ENCODE measurements at places on chromosomes 13 and 19. TPM values are rescaled to one million over a fixed set of nuclear protein-coding genes. Genes with fewer than 3 reads are reported as not detected.

CA11 gene
- 9.6 TPM for total RNA-seq

GRCh38 chr19:30448386-30449077 lies 76.3 kb downstream of the ZNF536 start:
- DNase-seq, result no peak

PLIN4 gene
- not detected for total RNA-seq

KCNJ14 gene
- total RNA-seq, result 2.5 TPM

GRCh38 chr19:19259741-19260140 lies 13.4 kb downstream of the TM6SF2 start:
- DNase-seq, result no peak

FAM124A gene
- not detected for total RNA-seq

KLK14 gene
- total RNA-seq, result 0.39 TPM

- DNase-seq, result no peak
These were observed 13.6 kb upstream of the ZNF14 start for GRCh38 chr19:19746286-19747213.

SIGLEC14 gene
- 3.3 TPM for total RNA-seq

DNA sequence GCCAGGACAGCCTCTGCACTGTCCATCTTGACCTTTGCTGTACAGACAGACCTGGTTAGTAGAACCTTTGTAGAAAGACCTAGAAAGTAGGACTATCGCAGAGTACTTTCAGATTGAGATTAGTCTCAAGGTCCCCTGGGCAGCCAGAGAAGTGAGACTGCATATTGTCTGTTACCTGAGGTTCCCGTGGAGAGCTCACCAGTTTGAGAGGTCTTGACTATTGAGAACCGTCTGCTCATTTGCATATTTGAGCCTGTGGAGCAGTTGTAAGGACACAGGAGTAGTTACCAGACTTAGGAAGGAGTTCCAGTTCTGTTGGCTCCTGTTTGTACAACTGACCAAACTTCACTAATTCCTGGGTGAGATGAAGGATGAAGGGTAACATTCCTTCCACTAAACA lies 66.2 kb downstream of the SPATA13 start:
- DNase-seq, result no peak

- DNase-seq, result no peak
These were observed 1247.3 kb downstream of the SLITRK1 start for GRCh38 chr13:82634946-82635345.

- no peak for DNase-seq
These were observed 112.1 kb downstream of the DPF1 start for GRCh38 chr19:38111898-38112297.

ERICH6B gene
- total RNA-seq, result not detected

- no peak for DNase-seq
These were observed 1092.3 kb downstream of the EFNB2 start for GRCh38 chr13:105442949-105443699.

PEAK3 gene
- not detected for total RNA-seq

DNA sequence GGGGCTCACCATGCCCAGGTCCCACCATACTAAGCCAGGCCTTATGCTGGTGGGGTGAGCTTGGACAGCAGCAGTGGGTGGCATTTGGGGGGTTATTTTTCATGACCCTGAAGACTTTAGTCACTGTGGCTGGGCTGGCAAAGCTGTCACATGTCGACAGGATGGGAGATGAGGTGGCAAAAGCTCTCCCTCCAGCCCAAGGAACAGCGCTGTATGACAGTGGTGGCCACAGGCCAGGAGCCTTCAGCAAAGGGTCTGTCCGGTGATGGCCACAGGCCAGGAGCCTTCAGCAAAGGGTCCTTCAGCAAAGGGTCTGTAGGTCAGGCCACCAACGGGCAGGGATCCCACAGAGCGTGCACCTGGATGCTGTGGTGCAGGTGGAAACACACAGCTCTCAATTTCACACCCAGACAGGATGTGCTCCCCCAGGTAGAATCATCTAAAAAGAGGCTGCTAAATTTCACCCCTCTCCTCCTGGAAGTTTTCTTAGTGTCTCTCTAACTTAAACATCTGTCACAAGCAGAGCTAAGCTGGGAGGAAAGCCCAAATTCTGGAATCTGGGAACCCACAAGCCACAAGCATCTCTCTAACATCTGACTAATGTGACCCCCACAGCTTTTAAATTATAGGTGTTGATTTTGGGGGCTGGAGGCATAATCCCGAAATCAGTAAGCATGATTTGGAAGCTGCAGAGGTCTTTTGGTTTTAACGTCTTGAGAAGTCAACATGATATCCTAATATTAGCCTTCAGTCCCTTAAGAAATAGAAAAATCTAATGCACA lies 23.0 kb downstream of the COL4A1 start:
- DNase-seq, result no peak

DNA sequence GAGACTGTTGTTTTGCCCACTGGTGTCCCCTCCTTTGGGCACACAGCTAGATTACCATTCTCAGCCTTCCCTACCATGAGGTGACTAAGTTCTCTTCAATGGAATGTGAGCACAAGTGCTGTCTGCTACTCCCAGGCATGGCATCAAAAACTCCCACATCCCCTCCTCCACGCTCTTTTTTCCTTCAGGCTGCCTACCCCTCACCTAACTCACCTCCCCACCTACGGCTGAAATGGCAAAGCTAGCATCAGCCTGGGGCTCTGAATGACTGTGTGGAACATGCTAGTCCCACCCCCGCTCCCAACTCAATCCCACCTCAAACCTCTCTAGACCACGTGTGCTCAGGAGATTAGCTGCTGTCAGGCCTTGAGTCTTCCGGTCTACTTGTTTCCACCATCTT lies 512.2 kb downstream of the DIAPH3 start:
- no peak for DNase-seq

ANKLE1 gene
- 2.0 TPM for total RNA-seq

DNA sequence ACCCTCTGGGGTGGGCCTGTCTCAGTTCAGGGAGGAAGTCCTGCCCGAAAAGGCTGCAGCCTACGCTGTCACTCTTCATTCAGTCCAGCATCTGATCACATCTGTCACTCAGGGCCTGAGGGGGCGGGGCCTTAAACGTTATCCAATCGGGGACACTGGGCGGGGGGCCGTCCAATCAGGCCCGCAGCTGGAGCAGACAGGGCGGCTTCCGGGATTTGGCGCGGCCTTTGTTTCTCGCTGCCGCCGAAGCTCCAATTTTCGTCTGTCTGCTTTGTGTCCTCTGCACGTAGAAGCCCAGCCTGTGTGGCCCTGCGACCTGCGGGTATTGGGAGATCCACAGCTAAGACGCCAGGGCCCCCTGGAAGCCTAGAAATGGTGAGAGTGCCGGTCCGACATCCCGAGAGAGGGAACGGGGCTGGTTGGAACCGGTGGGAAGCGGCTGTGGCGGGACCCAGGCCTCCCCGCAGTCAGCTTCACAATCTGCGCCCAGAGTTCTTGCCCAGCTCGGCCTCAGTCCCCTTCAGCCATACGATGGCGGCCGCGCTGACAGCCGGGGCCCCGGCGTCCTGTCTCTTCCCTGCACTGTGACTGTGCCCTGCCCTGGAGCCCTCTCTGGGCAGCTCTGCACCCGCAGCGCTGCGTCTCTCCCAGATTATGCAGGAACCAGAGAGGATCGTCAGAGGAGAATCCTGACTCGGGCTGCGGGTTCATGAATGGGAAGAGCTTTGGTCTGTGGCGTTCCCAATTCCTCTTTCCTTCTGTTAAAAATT lies at the start of gene ZNF730:
Gene ZNF730, plus strand, starts transcription at position 224 of the 770 bp plus-strand sequence. Its CDS starts 149 bp downstream, at position 373.
- DNase-seq, result peak; percentile 26

CRLF1 gene
- not detected for total RNA-seq

GRK1 gene
- 0.07 TPM for total RNA-seq

- DNase-seq, result peak; percentile 97
These were observed 533 bp upstream of the AP2A1 start for GRCh38 chr19:49766007-49766929.

OR10H1 gene
- not detected for total RNA-seq

- DNase-seq, result no peak
These were observed 6.2 kb downstream of the SULT2B1 start for GRCh38 chr19:48558018-48558684.

- DNase-seq, result no peak
These were observed 90.2 kb downstream of the ATP11A start for GRCh38 chr13:112779856-112780604.

SIAH3 gene
- total RNA-seq, result 0.10 TPM

Measured in T-helper 17 cell (primary cell).